ENCODE measurements at places on chromosomes 4 and X.

GRCh38 chr4:157170321-157170720 lies 50.2 kb upstream of the GRIA2 start:
- no peak for DNase-seq

GRCh38 chr4:1347410-1347864 lies 429 bp downstream of the UVSSA start:
- peak; percentile 68 for DNase-seq

- DNase-seq: no peak
Observed at GRCh38 chrX:40145001-40145922, 47.5 kb upstream of the BCOR start.

- no peak for DNase-seq
Observed at GRCh38 chrX:45434231-45434630, 233.6 kb upstream of the DIPK2B start.

DNA sequence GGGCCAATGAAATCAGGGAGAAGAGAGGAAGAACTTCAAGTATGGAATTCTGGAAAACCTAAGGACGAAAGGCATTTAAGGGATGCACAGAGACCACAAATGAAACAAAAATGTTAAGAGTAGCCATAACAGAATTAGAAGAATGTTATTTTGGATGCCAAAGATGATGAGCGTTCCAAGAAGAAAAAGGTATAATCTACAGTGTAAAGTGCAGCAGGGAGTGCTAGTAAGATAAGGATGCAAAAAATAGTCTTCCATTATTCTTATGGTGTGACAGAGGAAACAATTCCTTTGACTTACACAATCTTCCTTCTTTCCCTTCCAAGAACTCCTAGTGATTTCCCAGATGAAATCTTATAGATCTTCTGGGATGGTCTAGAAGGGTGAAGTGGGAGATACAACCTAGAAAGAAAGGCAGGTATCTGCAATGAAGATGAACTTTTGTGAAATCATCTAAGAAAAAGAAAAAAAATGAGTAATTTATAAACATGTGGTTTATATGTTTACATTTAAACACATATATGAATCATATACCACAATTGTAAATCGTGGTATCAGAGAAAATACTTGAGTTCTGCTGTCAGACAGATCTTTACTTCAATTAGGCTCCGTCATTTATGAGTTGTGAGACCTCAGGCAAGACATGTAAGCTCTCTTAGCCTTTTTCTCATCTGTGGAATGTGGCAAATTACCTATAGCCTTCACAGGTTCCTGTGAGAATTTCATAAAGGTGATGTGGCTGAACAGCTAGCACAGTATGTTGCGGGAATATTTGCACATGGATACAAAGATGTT lies 8.1 kb downstream of the MORF4L2 start:
- no peak for DNase-seq

DNA sequence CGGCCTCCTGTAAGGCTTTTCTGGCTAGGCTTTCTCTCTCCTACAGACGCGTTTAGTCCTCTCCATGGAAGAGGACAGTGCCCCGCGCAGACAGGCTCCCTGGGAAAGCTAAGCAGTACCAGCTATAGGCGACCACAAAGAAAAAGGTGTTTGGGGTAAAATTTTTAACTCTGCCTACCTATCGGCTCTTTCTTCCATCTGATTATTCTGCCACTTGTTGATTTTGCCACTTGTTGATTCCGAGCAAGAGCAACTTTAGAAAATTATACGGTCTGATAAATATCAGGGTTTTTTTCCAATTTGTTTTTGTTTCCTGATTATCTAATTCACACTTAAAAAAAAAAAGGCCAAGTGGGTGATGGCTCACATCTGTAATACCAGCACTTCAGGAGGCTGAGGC lies 1600.5 kb upstream of the TENM3 start:
- no peak for DNase-seq

DNA sequence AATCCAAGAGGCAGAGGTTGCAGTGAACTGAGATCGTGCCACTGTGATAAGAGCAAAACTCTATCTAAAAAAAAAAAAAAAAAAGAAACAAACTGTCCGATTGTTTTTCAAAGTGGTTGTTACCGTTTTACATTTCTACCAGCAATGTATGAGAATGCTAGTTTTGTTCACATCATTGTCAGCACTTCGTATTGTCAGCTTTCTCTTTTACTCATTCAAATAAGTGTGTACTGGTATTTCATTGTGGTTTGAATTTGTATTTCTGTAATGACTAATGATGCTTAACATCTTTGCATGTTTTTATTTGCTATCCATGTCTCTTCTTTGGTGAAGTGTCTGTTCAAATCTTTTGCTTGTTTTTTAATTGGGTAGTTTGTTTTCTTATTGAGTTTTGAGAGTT lies 65.8 kb downstream of the GPR101 start:
- no peak for DNase-seq

DNA sequence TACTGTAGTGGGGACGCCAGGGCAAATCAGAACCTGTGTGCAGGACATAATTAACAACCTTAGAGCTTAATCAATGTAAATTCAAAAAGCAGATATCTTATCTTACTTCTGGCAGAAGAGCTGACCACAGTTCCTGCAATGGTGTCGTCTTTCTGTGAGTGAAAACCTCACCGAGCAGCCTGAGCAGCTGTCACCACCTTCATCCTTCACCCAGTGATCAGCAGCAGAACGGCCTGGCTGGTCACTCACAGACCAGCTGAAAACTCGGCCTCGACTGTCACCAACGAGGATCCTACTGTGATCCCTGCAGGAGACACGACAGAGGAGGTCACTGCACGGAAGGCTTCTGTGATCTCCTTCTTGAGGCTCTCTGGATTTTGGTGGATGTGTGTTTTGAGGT lies 94.2 kb downstream of the CDS1 start:
- no peak for DNase-seq

DNA sequence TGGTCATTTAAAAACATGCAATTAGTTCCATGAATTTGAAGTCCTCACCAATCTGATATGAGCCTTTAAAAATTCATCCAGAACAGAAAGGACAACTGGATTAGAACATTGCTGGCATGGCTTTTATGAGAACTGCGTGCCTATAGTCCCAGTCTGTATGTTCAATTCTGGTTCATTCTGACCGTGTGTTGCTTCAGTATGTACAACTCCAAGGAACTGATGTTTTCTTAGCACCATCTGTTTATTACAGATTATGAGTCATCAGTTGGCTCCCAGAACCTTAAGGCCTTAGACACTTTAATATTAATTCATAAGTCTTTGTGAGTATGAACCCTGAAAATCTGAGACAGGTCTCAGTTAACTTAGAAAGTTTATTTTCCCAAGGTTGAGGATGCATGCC lies 115.0 kb downstream of the CEP44 start:
- DNase-seq: no peak

GRCh38 chr4:151103758-151104157 lies 4.3 kb downstream of the RPS3A start:
- no peak for DNase-seq

GRCh38 chrX:2811271-2811670 lies 17.5 kb upstream of the GYG2 start:
- DNase-seq: no peak

DNA sequence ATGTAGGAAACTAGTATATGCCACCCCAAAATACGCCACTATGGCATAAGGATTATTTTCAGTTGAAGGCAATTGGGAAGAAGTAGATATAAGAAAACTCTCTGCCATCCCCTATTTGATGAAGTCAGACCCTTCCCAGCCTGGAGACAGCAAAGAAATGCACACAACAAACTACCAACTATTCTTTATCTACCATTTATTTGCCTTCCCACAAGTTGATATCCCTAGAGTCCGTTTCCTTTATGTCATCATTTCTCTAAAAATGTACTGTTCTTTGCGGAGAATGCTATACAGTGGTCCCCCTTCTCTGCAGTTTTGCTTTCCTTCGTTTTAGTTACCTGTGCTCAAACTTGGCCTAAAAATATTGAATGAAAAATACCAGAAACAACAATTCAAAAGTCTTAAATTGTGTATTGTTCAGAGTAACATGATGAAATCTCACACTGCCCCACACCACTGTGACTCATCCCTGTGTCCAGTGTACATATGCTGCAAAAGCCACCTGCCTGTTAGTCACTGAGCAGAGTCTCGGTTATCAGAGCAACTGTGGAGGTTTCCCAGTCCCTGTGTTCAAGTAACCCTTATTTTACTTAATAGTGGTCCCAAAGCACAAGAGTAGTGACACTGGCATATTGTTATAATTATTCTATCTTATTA lies 152.3 kb downstream of the WDFY3 start:
- DNase-seq: no peak

DNA sequence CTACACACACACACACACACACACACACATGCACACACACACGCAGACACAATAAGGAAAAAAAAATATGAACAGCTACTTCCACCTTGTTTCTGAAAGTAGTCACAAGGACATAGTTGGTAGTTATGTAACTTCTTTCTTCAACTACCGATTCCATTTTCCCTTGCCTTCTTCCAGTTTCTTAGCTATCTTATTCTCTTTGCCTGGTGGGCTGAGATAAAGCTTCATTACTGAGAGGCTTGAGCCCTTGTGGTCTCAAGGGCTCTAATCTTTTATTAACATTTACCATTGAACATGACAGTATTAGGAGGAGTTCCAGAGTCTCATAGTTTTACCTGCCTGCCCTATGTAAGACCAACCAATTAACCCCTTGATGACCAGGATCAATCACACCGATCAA lies 8.9 kb upstream of the SMIM10 start:
- DNase-seq: no peak

- no peak for DNase-seq
Observed at GRCh38 chrX:3450881-3451570, 104.6 kb upstream of the MXRA5 start.

GRCh38 chrX:48492293-48492910 lies 16.4 kb upstream of the PORCN start:
- no peak for DNase-seq

DNA sequence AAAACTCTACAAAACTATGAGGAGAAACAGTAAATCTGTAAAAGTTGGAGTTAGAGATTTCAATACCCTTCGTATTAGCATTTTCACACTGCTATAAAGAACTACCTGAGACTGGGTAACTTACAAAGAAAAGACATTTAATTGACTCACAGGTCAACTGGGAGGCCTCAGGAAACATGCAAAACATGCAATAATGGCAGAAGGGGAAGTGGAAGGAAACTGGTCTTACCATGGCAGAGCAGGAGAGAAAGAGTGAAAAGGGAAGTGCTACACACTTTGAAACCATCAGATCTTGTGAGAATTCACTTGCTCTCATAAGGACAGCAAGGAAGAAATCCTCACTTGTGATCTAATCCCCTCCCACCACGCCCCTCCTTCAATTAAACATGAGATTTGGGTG lies 949.9 kb downstream of the TECRL start:
- no peak for DNase-seq

- no peak for DNase-seq
Observed at GRCh38 chr4:164212134-164212533, 541.8 kb upstream of the SMIM31 start.

DNA sequence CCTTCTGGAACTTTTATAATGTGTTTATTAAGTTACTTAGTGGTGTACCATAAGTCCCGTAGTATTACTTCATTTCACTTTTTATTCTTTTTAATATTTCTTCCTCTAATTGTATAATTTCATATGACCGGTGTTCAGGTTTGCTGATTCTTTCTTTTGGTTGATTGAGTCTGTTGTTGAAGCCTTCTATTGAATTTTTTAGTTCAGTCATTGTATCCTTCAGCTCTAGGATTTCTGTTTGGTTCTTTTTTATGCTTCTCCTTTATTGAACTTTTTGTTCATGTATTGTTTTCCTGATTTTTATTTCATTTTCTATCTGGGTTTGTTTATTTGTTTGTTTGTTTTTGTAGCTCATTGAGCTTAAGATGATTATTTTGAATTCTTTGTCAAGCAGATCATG lies 8.8 kb downstream of the CEP44 start:
- no peak for DNase-seq

DNA sequence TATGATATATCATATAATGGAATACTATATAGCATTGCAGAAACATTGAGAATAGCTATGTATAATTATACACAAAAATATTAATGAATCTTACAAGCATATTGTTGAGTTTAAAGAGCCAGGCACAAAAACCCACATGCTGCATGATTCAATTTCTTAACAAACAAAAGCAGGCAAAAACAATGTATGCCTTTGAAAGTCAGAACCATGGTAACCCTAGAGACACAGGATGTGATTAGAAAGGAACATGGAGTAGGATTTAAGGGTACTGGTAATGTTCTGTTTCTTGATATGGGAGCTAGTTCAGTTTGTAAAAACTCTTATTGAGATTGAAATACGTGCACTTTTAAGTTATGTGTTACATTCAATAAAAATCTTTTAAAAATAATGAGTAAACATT lies 21.5 kb downstream of the CXCL8 start:
- DNase-seq: no peak

DNA sequence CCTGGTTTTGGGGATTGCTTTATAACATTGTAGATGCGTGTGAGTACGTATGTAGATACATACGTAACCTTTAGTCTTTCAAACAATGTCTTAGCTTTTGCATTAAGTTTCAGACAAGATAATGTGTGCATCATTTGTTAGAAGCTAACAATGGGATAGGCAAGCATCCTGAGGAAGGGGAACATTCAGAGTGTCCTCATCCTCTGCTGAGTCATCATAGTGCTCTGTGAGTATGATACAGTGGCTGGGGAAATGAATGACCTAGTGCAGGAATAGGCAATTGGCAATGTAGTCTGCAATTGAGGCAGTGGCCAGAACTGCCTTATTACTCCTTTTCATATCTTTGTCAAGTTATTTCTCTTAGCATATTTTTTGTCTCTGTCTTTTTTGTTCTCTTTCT lies 7.3 kb downstream of the NAP1L5 start:
- DNase-seq: no peak

DNA sequence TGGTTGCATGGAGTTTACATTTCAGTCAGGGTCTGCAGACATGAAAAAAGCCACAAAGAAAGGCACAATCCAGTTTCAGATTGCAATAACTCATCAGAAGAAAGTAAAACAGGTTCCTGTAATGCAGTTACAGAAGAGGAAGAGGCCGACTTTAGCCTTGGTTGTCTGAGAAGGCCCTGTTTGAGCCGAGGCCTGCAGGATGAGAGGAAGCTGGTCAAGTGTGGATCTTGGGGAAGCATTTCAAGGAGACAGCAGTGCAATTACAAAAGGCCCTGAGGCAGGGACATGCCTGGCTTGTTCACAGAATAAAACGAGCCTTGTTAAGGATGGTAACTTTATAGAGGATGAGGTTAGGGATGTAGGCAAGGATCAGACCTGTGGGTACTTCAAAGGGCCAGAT lies 62.4 kb downstream of the AFF2 start:
- no peak for DNase-seq

DNA sequence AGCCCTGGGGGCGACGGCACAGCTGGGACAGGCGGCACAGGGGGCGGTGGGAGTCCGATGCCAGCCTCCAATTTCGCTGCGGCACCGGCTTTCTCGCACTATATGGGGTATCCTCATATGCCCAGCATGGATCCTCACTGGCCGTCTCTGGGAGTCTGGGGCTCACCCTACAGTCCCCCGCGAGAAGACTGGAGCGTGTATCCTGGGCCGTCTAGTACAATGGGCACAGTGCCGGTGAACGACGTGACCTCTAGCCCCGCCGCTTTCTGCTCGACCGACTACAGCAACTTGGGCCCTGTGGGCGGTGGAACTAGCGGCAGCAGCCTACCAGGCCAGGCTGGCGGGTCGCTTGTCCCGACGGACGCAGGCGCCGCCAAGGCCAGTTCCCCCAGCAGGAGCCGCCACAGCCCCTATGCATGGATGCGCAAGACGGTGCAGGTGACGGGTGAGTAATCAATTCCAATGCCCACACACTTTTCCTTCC lies 500 bp downstream of the CDX4 start:
- no peak for DNase-seq
